Activated CD4-positive, alpha-beta T cell treated with anti-CD3 and anti-CD28 coated beads for 1 hour (primary cell): ENCODE measurements at places on chromosomes 1 and 21.

DNA sequence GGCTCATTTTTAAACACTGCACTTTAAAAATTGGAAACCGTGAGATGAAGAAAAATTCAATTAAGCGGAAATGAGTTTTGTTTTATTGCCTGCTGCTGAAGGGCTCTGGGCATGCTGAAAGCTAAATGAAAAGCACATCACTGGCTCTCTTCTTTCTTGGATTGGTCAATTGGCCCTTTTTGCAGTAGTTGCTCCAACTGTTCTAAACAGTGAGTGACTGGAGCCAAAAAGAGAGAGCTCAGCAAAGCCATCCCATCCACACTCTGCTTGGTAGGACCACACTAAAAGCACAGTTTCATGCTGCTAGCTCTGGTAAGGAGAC, 48.1 kb downstream of the LHX4 start:
- DNase-seq = no peak

GRCh38 chr1:41626616-41627375, 142.3 kb upstream of the EDN2 start:
- DNase-seq = peak; percentile 7

GRCh38 chr1:22500058-22500457, 48.4 kb downstream of the ZBTB40 start:
- no peak for DNase-seq

DNA sequence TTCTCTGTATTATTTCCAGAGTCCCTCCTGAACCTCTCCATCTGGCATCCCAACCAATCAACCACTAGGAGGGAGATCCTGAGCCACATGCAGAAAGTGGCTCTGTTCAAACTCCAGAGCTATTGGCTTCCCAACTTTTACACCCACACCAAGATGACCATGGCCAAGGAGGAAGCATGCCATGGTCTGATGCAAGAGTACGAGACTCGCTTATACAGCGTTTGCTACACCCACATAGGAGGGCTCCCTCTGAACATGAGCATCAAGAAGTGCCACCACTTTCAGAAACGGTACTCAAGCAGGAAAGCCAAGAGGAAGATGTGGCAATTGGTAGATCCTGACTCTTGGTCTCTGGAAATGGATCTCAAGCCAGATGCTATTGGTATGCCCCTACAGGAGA, 23.6 kb downstream of the RGSL1 start:
- no peak for DNase-seq

- no peak for DNase-seq
Observed at GRCh38 chr1:207579436-207579799, 65.5 kb upstream of the CR1L start.

- DNase-seq = no peak
Observed at GRCh38 chr1:16396591-16396990, 29.5 kb downstream of the SZRD1 start.

DNA sequence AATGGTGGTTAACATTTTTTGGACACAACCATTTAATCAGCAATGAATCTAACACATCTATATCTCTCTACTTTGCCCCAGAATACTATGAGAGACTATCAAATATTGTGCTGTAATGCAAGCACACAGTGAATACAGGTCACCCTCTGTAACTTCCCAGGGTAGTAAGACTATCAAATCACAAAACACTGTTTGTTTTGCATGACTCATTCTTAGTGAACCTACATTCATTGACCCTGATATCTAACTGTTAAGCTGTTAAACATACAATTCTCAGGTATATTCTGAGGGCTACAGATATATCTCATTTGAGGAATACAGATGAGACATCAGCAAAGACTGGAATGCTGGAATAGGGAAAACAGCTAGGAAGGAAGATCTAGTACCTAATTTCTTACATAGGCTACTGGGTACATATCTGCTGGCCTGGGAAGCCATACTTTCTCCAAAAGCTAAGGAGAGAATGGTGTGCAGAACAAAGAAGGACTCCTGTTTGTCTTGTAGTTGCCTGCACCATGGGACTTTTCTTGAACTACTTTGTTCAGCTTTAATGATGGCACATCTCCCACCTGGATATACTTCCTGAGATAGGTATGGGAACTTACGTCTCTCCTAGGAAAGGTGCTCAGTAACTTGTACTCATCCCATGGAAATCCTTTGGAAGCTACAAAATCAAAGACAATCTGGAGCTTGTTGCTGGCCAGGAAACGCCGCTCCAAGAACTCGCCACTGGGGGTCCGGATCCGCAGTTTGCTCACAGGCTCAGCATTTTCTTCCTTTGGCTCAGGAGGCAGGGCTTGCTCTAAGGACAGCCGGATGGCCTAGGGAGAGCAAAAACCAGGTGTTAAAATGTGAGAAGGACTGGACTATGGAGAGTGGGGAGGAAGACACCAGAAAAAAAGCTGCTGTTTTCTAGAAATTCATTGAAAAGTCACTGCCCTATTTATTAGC, 51.9 kb upstream of the DMRTA2 start:
- no peak for DNase-seq

GRCh38 chr1:191615101-191615821, 543.0 kb upstream of the RGS18 start:
- DNase-seq = no peak

GRCh38 chr1:196393282-196393681, 215.0 kb downstream of the KCNT2 start:
- no peak for DNase-seq

DNA sequence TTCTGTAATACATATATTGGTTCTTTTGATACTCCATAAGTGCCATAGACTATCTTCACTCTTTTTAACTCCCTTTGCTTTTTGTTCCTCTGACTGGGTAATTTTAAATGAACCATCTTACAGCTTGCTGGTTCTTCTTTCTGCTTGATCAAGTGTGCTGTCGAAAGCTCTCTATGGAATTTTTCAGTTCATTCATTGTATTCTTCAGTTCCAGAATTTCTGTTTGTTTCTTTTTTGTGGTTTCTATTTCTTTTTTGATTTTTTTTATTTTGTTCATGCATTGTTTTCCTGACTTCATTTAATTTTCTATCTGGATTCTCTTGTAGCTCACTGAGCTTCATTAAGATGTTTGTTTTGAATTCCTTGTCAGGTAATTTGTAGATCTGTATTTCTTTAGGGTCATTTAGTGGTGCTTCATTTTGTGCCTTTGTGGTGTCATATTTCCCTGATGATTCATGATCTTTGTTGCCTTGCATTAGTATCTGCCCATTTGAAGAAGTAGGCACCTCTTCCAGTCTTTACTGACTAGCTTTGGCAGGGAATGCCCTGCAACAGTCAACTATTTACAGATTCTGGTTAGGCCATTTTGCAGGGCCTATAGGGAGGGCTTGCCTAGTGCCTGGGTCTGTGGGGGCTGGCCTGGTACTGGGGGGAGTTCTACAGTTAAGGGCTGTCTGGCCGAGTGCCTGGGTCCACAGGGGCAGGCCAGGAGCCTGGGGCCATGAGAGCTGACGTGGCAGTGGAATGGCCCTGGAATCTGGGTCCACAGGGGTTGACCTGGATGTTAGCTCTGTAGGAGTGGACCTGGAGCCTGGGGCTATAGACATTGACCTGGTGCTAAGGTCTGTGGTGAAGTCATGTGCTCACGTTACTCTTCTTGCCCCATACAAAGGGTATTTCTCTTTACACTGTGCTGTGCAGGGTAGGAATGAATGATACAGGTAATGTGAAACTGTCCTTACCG, 89.7 kb downstream of the MAGI3 start:
- DNase-seq = no peak

GRCh38 chr1:245121523-245121922, 33.3 kb upstream of the KIF26B start:
- DNase-seq = no peak

- DNase-seq = no peak
Observed at GRCh38 chr21:25986928-25987327, 183.6 kb downstream of the APP start.
